Bronchial epithelial cell (primary cell): ENCODE measurements at places on chromosomes 12 and 14.

GRCh38 chr14:75201087-75201486 lies 24.7 kb upstream of the TMED10 start:
- no peak for DNase-seq

DNA sequence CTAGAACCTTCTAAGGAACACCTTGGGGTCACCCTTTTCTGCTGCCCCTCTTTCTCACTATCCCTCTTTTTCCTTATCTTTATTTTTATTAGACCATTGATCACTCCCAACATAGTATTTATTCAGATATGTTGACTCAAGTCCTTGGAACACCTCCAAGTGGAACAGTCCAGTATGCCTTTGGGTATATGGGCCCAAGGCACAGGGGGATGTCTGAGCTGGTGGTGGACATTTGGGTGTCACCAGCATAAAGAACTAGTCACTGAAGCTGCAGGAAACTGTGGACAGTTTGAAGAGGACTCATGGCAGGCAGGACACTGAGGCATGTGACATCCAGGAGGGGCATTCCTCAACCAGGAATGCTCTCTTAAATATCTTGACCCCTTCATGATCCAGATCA lies 105.6 kb downstream of the VEZT start:
- no peak for DNase-seq

DNA sequence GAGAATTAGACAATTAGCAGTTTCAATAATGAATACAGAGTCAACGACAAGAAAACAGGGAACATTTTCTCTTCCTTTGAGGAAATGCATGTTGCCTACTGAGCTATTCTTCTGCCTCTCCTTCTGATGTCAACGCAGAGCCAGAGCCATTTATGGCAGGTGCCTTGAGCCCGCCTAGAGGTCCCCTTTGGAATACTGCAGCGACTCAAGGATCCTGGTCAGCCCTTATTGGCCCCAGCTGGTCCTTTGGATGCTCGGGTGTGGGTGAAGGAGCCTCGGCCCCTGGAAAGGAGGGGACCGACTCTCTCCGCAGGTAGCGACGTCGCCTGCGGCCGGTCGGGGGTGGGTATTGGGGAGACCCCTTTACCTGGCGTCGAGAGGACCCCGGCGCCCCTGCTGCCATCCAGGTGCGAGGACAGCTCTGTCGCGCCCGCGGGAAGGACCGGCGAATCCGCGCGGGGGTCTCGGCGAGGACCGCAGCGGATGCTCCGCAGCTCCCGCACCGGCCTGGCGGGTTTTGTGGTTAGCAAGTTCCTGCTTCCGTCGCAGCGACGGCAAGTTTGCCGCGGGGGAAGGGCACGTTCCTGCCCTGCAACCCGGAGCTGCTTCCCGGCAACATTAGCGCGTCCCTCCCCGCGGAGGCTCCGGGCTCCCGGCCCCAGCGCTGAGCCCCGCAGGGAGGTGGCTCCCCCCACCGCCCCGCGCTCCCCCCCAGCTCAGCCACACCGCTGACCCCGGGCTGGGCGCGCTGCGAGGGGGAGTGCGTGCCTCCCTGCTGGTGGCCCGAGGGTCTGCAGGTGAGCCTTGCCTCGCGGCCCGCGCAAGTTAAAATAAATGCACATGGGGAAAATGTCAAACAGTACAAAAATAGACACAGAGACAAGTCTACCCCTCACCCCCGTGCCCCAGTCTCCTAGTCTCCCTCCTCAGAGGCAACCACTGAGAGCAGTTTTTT lies at the start of gene MANSC1:
TSS of gene MANSC1 (minus strand) at position 532 of the 955 bp plus-strand sequence. CDS start 6,928 bp downstream, outside the sequence.
- no peak for DNase-seq

DNA sequence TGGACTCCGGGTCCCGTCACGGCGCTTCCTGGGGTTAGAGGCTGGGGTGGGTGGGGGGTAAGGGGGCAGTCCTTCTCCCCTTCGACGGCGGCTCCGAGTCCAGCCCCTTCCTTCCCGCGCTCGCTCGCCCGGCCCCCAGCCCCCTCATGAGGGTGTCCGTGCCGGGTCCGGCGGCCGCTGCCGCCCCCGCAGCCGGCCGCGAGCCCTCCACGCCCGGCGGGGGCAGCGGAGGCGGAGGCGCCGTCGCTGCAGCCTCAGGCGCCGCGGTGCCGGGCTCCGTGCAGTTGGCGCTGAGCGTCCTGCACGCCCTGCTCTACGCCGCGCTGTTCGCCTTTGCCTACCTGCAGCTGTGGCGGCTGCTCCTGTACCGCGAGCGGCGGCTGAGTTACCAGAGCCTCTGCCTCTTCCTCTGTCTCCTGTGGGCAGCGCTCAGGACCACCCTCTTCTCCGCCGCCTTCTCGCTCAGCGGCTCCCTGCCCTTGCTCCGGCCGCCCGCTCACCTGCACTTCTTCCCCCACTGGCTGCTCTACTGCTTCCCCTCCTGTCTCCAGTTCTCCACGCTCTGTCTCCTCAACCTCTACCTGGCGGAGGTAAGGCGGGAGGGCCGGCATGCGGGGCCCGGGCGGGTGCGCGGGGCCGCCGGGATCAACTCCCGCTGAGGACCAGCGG lies 500 bp downstream of the GPR137C start:
- no peak for DNase-seq

- DNase-seq: no peak
Measured at GRCh38 chr12:49296836-49297694, 2.1 kb downstream of the PRPH start.

- no peak for DNase-seq
Measured at GRCh38 chr14:59206892-59207291, 18.4 kb downstream of the DAAM1 start.

GRCh38 chr14:22524115-22524783 lies 64.8 kb downstream of the DAD1 start:
- no peak for DNase-seq

- DNase-seq: no peak
Measured at GRCh38 chr12:46832130-46832704, 6.4 kb upstream of the SLC38A4 start.

- no peak for DNase-seq
Measured at GRCh38 chr12:131939007-131939406, 9.9 kb downstream of the PUS1 start.

GRCh38 chr12:59401862-59402261 lies 194.0 kb upstream of the SLC16A7 start:
- no peak for DNase-seq

- no peak for DNase-seq
Measured at GRCh38 chr12:94089891-94090290, 58.5 kb upstream of the PLXNC1 start.

- no peak for DNase-seq
Measured at GRCh38 chr12:51160814-51161459, 12.0 kb downstream of the TFCP2 start.

DNA sequence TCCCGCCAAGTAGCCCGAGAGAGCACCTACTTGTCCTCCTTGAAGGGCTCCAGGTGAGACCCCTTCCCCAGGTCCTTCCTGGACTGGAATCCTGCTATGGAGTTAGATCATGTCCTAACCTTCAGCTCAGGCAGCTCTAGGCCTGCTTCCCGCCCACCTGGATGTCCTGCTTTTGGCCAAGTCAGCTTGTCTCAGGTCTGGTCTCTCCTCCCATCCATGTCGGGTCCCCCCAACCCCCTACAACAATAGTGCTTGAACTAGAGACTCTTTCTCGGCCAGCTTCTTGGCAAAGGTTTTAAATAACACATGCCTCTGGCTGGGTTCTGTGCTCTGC lies 3.6 kb downstream of the NAB2 start:
- no peak for DNase-seq

- peak; percentile 40 for DNase-seq
Measured at GRCh38 chr12:49369411-49370145, 2.3 kb downstream of the SPATS2 start.

DNA sequence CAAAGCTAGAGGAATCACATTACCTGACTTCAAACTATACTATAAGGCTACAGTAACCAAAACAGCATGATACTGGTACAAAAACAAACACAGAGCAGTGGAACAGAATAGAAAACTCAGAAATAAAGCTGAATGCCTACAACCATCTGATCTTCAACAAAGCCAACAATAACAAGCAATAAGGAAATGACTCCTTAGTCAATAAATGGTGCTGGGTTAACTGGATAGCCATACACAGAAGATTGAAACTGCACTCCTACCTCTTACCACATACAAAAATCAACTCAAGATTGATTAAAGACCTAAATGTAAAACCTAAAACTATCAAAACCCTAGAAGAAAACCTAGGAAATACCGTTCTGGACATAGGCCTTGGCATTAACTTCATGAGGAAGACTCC lies 182.6 kb upstream of the CNOT2 start:
- DNase-seq: no peak

DNA sequence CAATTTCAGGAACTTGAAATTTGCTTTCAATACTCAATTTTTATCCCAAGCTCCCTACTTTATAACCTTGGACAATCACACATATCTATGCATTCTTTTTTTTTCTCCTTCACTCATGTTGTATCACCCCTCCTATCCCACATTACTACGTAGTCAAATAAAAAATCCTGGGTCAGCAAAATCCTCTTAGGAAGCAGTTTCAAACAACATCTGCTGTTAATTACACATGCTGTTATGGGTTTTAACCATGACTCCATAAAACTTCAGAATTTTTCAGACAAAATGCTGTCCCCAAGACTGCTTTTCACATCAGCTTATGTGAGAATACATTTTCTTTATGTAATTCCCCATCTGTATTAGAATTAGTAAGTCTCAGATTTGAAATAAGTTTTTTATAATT lies 61.7 kb downstream of the LRFN5 start:
- DNase-seq: no peak

DNA sequence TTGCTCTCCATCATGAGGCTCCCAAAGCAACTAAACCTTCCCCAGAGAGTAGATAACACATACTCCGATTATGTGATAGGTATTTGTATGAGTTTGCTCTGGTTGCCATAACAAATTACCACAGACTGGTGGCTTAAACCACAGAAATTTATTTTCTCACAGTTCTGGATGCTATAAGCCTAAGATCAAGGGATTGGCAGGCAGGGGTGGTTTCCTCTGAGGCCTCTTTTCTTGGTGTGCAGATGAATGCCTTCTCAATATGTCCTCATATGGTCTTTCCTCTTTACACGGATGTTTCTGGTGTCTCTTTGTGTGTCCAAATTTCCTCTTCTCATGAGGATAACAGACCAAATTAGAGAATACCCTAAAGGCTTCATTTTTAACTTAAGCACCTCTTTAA lies 285.8 kb upstream of the GRIP1 start:
- DNase-seq: no peak

DNA sequence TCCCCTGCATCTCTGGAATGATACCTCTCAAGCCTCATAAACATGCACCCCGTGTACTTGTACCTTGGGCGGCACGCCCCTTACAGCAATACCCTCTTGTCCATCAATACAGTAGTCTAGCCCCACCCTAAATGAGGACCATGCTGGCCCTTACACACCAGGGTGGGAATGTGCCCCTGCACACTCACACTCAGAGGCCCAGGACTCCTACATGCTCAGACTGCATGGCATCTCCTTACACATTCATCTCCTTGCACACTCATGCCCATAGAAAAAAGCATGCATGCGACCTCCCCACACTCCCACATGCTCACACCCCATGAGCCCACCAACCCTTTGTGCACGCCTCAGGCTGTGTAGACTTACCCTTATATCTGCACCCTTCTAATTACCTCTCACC lies 22.0 kb downstream of the ITGA7 start:
- no peak for DNase-seq

DNA sequence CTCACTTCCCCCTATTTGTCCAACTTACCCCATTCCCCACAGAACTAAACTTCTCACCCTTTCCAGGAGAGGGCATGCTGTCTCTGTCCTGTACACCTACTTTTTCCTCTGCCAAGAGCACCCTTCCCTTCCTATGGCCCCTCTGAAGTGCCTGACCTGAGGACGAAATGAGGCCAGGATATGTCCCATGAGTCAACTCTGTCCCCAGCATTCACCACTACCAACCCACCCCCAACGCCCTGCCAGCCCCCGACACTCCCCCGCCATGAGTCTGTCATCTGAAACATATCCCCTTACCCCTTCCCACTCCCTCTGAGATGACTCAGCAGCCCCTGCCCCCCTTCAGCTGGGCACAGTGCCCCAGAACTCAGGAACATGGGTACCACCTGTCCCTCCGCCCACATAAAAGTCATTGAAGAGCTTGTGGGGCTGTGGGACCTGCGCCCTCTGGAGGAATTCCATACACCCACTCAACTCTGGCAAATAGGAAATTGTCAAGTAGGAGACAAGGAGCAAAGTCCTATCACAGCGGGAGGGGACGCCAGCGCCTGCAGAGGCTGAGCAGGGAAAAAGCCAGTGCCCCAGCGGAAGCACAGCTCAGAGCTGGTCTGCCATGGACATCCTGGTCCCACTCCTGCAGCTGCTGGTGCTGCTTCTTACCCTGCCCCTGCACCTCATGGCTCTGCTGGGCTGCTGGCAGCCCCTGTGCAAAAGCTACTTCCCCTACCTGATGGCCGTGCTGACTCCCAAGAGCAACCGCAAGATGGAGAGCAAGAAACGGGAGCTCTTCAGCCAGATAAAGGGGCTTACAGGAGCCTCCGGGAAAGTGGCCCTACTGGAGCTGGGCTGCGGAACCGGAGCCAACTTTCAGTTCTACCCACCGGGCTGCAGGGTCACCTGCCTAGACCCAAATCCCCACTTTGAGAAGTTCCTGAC lies 26.3 kb downstream of the ITGA7 start:
- DNase-seq: peak; percentile 57

DNA sequence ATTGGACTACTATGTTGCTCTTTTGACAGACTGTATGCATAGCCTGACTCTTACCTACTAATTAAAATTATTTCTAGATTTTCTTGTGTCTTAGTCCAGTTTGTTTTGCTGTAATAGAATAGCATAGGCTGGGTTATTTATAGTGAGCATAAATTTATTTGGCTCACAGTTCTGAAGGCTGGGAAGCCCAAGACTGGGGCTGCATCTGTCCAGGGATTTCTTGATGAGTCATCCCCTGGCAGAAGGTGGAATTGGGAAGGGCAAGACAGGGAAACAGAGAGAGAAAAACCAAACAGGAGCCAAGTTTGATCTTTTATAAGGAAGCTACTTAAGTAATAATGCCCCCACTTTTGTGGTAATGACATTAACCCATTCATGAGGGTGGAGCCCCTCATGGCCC lies 759.2 kb upstream of the LRFN5 start:
- no peak for DNase-seq

- no peak for DNase-seq
Measured at GRCh38 chr14:93369713-93370266, 22.8 kb downstream of the COX8C start.

GRCh38 chr14:52412426-52412825 lies 98.3 kb downstream of the PTGER2 start:
- DNase-seq: no peak

DNA sequence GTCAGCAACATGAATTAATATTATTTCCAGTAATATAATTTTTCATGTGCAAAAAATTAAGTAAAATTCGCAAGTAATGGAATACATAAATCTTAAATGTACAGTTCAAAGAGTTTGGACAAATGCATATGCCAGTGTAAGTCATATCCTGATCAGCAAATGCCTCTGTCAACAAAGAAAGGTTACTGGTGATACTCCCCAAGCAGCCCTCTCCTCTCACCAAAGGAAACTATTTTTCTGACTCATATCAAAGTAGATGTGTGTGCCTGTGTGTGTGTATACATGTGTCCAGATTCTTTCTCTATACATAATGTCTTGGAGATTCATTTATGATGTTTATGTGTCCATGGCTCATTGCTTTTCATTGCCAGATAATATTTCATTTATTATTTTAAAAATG lies 1035.0 kb downstream of the SLC16A7 start:
- DNase-seq: peak; percentile 27
